Activated CD4-positive, alpha-beta T cell treated with anti-CD3 and anti-CD28 coated beads for 24 hours (primary cell): ENCODE measurements at places on chromosomes 6 and 20.

DNA sequence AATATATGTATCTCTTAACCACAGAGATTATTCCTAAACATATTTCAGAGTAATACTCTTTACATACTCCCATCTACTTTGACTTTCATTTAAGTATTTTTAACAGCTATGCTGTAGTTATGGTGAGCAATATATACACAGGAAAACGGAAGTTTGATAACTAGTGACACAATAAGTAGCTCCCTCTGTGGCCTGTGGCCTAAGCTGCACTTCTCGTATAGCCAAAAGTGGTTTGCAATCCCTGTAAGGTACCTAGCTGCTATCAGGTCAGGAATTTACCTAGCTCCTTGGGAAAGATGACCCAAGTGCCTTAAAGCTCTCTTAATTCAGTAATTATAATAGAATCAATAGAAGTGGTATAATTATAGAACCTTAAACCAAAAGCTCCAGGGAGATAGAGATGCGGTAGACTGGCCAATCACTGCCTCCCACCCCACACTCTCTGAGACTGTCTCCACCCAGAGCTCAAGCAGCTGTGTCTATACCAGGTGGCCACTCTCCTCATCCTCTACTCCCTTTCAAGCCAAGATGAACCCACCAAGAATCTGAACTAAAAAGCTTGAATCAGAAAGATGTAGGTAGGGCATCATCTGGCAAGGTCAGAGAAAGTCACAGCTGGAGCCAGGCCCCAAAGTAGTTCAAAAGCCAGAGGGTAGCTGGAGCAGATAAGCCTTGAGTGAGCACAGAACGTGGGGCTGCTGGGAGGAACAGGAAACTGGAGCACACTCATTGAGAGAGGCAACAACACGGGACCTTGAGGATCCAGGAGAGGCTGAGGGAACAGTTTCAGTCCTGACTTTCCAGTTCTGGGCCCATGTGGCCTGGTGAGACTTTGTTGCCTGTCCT is 84.9 kb upstream of the ASF1A start:
- DNase-seq, result no peak

- no peak for DNase-seq
Measured at GRCh38 chr6:120675886-120676285, 658.4 kb downstream of the TBC1D32 start.

DNA sequence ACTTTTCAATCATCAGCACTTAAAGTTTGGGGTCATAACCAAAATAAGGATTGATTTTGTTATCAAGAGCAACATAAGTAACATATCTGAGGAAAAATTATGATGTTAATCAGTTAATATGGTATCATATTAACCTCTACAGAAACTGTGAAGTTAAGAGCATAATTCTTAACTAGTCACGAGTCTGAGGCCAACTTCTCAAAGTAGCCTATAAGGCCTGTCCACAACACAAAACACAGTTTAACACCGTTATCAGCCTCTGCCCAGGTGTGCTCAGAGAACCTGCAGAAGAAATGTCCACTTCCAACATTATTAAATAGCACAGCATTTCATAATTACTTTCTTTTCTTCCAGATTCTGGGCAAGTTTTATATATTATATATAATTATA is 1.1 kb downstream of the STX7 start:
- DNase-seq, result no peak

- no peak for DNase-seq
Measured at GRCh38 chr6:90273863-90274262, 22.8 kb downstream of the BACH2 start.

GRCh38 chr6:160088784-160089533 is 32.7 kb upstream of the SLC22A1 start:
- no peak for DNase-seq

GRCh38 chr20:51182571-51182970 is 159.7 kb upstream of the KCNG1 start:
- DNase-seq, result no peak

DNA sequence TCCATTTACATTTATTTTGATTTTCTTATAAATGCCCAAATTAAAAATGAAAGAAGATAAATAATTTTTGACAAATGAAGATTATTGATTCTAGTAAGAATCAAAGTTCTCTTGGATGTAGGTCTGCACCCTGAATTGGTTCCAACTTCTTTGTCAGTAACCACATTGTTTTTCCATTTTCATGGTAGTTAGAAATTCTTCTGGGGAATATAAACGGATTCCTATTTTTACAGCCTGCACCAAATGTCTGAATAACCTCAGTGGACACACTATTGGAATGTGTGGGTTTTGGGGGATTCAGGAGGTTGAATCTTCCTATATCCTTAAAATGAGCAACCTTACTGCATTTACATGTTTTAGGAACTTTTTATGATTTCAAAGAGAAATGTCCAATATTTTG is 1085.3 kb upstream of the MAP3K7 start:
- no peak for DNase-seq

DNA sequence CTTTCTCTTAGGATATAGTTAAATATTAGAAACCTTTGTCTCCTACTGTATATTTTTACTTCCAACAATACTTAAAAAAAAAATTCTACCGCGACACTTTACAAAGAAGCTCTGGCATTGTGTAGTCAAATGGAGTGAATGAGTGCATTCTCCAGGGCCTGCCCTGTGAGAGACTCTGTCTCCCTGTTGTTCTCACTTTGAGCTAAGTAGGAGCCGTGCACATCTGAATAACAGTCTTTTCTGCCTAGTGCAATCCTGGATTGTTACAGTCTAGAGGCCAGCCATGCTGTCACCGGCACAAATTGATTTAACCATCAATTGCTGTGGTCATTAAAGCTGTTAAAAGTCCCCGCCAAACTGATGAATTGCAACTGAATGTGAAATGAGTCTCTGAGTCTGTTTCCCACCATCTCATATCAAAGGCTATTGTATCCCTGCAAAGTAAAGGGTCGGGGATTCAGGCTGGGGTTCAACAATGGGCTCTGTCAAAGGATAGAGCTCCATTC is 156.0 kb downstream of the RFPL4B start:
- DNase-seq, result no peak

GRCh38 chr6:148969603-148970061 is 222.8 kb downstream of the UST start:
- no peak for DNase-seq

DNA sequence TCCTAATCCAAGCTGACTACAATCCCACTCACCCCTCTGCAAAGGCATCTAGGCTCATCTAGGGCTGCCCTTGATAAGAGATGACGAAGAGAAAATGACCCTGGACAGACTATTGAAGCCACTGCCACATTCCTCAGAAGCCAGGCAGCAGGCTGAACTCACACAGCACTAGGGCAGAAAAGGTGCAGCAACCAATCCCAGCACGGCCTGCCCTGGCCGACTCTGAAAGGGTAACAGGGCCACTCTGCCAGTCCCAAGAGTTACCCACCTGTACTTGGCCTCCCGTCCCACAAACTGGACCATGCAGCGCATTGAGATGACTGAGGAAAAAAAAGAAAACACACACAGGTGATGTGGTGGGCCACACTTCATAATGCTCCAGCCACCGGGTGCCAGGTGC is 9.1 kb downstream of the MTCH1 start:
- DNase-seq, result no peak

GRCh38 chr6:117391874-117392583 is 33.7 kb downstream of the ROS1 start:
- no peak for DNase-seq

GRCh38 chr20:12963416-12963815 is 45.4 kb upstream of the SPTLC3 start:
- no peak for DNase-seq

DNA sequence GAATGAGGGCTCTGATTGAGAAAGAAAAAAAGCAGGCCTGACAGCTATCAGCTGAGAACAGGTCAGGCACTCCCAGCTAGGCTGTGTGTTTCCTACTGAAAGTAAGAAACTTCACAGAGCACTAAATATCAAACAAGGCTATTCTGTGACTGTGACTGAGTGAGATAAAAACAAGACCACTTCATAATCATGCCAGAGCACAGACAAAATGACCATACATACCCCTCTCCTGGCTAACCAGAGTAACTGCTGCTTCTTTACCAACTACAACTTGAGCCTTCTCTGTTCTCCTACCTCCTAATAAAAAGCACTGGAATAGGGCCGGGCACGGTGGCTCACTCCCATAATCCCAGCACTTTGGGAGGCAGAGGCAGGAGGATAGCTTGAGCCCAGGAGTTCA is 6.8 kb upstream of the BTN1A1 start:
- no peak for DNase-seq

- DNase-seq, result no peak
Measured at GRCh38 chr20:62117658-62118057, 4.6 kb upstream of the LSM14B start.

- no peak for DNase-seq
Measured at GRCh38 chr6:55473722-55474121, 105.3 kb downstream of the HMGCLL1 start.

DNA sequence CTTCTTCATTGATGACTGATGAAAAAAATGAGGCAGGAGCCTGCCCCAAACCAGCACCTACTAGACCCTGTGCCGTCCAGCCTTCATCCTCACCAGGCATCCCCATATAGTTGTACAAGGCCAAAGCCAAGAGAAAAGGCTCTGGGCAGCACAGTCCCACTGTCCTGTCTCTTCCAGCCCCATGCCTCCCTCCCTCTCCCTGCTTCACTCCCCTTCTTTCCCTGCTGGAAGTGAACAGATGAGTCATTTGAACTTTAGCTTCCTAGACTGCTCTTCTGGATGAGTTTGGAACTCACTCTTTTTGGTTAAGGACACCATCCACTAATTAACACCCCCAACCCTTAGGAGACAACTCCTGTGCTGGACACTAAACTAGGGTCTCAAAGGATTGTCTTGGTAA is 235.2 kb downstream of the LRFN2 start:
- no peak for DNase-seq

DNA sequence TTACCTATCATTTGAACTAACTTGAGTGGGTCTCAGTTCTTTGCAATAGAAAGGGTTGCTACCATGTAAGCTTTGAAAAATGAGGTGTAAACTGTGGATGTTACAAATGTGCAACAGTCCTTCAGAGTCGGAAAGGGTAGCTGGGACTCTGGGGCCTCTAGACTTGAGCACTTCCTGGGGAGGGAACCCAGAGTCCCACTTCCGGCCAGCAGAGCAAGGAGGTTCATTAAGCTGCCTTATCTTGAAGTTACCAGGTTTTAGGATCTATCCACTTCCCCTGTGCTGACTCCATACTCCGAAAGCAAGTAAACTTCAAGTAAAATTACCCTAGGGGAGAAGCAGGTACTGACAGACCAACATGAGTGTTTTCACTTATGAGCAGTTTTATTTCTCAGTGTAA is 9.4 kb downstream of the TRIM10 start:
- no peak for DNase-seq

GRCh38 chr20:2364044-2364443 is 16.7 kb upstream of the TGM6 start:
- no peak for DNase-seq

DNA sequence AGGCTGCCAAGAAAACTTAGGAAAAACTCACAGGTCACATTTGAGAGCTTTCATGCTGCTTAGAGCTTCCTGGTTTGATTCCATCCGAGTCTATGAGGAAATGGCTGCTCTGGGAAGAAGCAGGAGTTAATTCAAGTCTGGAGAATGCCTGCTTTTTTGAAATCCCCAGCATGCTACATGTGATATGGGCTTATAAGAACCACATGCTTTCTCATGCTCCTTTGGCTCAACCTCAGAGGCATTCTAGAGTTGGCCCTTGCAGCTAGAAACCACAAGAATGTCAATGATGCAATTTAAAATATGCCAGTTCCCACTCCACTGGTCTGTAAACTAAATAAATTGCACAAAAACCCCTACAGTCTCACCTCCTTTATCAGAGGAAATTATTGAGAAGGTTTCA is 142.9 kb upstream of the OLIG3 start:
- no peak for DNase-seq

- DNase-seq, result no peak
Measured at GRCh38 chr6:96186516-96187195, 170.9 kb downstream of the FUT9 start.

GRCh38 chr20:5928836-5929715 is 21.3 kb downstream of the TRMT6 start:
- no peak for DNase-seq

GRCh38 chr6:228881-229651 is 63.2 kb upstream of the DUSP22 start:
- no peak for DNase-seq

GRCh38 chr6:131368198-131368911 is 204.7 kb upstream of the ARG1 start:
- no peak for DNase-seq

GRCh38 chr20:913306-913849 is 2.8 kb downstream of the ANGPT4 start:
- no peak for DNase-seq

DNA sequence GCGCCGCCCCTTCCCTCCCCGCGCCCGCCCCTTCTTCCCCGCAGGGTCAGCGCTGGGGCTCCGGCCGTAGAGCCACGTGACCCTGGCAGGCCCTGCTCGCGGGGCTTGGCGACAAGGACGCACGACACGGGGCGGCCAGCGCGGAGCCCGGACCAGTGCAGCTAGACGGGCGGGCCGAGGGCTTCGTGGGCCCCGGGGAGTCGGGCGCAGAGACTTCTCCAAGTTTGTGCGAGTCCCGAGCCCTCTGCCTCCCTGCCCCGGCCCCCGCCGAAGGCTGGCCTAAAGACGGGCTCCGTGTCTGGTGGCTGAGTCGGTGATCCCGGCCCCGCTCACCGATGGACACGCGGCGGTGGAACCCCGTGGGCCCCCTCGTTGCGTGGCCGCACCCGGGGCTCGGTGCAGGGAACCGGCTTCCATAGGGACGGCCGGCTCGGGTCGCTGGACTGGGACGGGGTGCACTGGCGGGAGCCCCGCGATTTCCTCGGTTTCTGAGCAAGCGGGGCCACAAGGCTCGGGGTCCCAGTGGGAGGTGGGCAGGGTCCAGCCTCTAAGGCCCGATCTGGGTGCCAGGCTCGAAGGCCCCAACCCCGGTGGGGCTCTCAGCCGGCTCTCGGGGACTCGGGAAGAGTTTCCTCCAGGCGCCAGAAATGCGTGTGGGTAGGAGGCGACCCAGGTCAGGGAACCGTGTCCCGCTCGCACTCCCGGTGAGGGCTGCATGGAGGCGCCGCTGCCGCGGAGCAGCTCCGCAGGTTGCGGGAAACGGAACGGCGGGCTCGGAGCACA is 452 bp upstream of the GATA5 start:
- no peak for DNase-seq

- no peak for DNase-seq
Measured at GRCh38 chr20:33433465-33434234, 9.9 kb downstream of the SNTA1 start.
